Stimulated activated CD8-positive, alpha-beta memory T cell treated with anti-CD3 and anti-CD28 coated beads, Interleukin-15, amount 100 ng/mL, for 48 hours (primary cell): ENCODE measurements at places on chromosomes 13 and 19.

- no peak for DNase-seq
These were observed 45.2 kb upstream of the HMGB1 start for GRCh38 chr13:30510811-30511371.

DNA sequence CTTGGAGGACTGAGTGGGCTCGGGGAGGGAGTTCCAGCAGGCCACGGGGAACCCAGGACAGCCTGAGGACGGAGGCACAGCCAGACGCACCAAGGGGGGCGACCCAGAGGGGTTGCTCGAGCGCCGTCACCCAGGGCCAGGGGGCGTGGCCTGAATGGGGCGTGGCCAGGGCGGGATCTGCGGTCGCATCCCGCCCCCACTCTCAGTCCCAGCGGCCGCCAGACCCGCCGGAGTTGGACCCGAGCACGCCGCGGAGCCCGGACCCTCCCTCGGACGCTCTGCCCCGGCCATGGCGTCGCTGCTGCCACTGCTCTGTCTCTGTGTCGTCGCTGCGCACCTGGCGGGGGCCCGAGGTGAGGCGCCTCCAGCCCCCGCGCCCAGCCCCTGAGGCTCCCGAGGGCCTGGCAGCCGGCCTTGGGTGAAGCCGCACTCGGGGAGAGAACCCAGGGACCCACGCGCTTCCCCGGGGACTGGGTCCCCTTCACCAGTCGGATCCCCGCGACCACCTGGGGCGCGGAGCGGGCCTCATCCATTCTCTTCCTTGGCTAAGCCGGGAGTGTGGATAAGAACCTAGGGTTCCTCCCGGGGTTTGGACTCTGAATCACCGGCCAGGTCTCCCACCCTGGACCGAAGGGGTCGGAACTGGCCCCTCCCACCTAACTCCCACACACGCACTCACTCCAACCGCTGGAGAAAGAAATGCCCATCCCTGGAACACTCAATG, at the start of gene CILP2:
TSS of gene CILP2 (plus strand) at position 205 of the 724 bp plus-strand sequence. CDS start at position 290, 85 bp downstream.
- no peak for DNase-seq

DNA sequence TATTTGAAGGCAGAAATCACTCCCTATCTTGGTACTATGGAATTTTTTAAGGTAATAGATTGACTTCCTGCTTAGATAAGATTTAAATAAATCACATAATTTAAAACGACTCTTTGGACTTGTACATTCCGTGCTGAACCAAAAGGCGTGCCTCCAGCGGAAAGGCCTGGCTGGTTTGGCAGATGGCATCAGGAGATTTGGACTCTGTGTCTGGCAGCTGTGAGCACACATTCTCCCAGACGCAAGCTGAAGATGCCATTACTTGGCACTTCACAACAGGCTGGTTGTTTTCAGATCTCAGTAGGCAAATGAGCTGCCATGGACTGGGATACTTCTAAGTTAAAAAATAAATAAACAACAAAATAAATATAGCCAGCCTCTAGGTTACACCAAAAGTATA, 104.5 kb upstream of the SLC15A1 start:
- no peak for DNase-seq

DNA sequence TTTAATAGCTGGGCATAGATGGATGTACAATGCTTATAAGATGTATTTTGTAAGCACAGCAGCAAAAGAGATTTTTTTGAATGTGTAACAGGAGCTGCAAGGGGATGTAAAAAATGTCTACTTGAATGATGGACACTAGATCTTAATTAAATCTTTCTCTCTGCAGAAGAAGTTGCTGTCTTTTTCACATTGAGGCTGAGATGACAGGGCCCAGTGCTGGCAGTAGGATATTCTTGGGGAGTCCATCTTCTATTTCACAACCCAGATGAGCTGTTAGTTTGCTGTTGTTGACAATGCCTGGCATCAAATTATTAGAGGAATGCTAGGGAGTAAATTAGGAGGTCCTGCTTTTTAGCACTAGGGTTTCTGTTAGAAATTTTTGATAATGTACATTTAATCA, 698.7 kb downstream of the SLITRK5 start:
- no peak for DNase-seq

DNA sequence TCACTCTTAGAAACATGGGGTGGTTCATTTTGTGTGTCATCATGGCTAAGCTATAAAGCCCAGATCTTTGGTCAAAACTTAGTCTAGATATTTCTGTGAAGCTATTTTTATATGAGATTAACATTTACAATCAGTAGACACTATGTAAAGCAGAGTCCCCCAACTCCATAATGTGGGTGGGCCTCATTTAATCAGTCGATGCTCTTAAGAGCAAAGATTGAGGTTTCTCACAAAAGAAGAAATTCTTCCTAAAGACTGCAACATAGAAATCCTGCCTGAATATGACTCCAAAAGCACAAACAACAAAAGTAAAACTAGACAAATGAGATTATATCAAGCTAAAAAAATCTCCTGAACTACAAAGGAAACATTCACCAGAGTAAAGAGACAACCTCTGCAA, 642.2 kb downstream of the DIAPH3 start:
- no peak for DNase-seq

DNA sequence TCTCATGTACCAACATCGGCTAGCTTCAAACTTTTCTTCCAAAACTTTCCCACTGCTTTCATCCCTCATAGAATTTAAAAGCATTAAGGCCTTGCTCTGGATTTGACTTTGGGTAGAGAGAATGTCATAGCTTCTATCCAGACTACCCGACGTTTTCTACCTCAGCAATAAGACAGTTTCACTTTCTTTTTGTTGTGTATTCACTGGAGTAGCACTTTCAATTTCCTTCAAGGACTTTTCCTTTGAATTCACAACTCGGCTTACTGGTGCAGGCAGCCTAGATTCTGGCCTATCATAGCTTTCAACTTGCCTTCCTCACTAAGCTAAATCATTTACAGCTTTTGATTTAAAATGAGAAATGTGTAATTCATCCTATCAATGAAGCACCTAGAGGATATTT, 420.4 kb upstream of the GPC6 start:
- no peak for DNase-seq

DNA sequence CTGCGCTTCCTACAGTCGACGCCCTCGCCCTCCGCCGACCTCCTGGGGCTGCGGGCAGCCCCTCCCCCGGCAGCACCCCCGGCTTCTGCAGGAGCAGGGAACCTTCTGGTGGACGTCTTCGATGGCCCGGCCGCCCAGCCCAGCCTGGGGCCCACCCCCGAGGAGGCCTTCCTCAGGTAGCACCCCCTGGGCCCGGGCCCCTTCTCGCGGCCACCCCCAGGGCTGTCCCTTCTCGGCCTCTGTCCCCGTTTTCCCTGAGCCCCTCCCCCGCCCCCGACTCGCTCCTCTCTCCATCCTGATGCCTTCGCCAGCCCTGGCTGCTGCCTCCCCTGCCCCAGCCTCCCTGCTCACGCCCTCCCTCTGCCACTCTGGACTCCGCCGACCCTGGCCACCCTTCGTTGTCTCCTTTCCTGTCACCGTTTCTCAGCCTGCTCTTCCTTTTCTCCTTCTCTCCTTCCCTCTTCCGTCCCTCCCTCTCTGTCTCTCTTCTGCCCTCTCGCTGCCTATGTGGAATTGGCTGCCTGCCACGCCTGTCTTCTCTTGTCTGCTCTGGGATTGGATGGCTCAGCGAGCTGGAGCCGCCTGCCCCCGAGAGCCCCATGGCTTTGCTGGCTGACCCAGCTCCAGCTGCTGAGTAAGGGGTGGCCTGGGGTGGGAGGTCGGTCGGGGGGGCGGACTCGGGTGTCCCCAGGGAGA, 11.0 kb downstream of the FUZ start:
- DNase-seq: no peak

DNA sequence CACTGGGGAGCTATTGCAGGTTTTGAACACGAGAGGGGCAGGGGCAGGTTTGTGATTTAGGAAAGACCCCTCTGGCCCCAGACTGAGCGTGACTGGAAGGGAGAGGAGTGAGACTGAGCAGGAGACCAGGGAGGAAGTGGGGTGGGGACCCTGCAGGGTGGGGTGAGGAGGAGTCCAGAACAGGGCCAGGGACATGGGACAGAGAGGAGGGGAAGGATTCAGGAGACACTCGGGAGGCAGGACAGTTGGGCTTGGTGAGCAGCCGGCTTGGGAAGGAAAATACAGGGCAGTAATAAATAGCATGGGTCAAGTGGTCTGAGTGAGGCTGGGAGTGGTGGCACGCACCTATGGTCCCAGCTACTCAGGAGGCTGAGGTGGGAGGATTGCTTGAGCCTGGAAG, 9.4 kb downstream of the FOSB start:
- no peak for DNase-seq

- no peak for DNase-seq
These were observed 50.5 kb downstream of the SGCG start for GRCh38 chr13:23231241-23231640.

DNA sequence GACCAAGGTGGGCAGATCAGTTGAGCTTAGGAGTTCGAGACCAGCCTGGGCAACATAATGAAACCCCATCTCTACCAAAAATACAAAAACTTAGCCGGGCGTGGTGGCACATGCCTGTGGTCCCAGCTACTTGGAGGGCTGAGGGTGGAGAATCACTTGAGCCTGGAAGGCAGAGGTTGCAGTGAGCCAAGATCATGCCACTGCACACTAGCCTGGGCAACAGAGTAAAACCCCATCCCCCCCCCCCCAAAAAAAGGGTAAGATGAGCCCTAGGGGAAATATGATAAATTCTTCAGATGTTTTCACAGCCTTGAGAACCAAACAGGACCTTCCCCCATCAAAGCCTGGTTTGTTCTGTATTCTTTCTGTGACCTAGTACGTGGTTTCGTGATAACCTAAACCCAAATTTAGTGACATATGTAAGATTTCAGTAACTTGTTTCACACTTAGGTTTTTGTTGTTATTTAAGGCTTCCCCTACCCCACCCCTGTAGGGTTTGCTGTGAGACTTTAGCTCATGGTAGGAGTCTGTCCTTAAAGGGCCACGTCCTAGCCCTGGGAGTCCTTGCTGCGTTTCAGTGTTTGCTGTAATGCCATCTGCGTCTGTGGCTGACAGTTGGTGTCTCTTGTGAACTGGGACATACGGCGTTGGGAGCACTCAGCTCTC, 49.6 kb downstream of the MYO9B start:
- peak; percentile 26 for DNase-seq

GRCh38 chr13:30880151-30880855, 25.8 kb upstream of the MEDAG start:
- no peak for DNase-seq

- no peak for DNase-seq
These were observed 21.7 kb downstream of the BICRA start for GRCh38 chr19:47630594-47630993.

- DNase-seq: no peak
These were observed 17.7 kb downstream of the STK24 start for GRCh38 chr13:98559169-98559568.

DNA sequence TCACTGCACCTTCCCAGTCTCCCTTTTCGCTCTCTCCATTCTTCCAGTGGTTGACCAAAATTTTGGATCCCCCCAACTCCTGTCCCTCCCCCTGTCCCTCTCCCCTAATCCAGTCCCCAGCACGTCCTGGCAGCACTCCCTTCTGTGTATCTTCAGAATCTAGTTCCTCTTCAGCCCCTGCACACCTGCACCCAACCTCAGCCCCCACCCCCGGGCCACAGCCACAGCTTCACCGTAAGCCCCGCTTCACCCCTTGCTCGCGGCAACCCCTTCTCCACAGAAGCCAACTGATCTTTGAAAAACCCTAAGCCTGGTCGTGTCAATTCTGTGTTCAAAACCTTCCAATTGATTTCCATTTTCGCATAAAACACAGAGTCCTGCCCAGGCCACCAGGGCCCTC, 35.5 kb upstream of the SLC15A1 start:
- DNase-seq: no peak

DNA sequence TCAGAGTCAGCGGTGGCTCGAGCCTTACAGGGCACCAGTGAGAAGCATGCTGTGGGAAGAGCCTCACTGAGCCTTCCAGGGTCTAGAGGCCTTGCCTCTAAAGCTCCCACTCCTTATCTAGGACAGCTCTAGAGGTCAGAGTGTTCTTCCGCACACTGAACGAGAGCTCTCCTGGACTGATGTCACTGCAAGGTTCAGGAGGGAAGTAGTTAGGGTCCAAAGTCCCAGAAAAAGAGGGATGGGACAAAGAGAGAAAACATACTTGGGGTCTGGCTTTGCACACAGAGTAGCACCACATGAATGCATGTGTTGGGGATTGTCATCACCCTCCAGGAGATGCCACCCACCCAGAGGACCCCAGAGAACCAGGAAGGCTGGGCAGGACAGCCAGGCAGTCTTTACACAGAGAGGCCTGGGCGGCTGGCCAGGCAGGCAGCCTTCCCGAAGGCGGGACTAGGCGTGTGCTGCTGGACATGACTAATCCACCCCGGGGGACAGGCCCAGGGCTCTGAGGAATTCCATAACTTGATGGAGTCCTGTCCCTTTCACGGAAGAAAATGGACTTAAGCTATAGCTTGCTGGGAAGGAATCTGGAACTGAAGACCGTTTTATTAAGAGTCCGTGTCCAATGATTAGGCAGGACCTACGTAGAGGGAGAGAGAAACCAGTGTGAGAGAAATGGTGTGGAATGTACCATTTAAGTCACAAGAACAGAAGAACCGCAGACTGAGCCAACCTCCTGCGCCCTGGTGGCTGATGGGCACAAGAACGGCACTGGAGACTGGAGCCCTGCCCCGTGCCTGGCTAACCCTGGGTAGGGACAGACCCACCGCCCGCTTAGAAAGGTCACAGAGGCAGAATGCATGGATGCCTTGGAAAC, 16.6 kb upstream of the EPHX3 start:
- no peak for DNase-seq

- DNase-seq: no peak
These were observed 53.2 kb downstream of the EPS15L1 start for GRCh38 chr19:16418597-16418962.

DNA sequence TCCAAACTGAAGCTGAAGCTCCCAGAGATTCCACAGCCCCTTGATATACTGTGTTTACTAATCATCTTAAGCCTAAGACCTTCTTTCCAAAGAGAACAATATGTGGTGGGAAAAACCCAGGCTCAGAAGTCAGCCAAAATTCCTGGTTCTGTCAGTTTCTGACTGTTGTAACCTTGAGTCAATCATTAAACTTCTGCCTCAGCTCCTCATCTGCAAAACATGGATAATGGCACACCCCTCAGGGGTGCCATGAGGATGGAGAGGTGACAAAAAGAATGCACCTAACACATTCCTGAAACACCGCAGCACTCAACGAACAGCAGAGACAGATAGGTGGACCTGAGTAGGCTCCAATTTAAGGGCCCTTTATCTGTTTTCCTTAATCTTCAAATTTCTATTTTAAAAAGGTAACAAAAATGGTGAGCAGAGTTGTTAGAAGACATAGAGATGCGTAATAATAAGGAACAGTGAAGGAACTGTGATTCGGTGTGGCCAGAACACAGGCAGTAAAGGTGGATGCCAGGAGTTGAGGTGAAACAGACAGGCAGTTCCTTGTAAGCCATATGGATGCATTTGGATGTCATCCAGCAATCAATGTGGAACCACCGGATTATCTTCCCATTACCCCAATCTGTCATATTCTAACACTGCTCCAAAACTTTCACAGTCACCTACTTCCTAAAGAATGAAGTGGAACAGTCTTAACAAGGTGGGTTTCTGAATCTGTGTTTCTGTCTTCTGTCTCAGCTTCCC, 56.6 kb upstream of the DOCK9 start:
- no peak for DNase-seq

DNA sequence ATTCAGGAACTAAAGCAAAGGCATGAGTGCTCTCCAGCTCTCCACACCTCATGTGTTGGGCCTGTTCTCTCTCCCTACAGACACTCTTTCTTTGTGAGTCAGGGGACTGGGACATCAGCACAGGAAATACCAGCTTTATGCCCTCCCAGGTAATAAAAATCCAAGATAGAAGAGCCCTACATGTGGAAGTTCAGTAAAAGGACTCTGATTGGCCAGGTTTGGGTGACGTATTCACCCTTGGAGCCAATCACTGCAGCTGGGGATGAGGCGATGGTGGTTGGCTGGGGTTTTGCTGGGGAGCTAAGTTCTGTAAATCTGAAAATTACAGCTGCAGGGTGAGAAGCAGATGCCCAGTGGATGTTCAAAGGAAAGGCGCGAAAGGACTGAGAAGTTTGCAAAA, 32.5 kb downstream of the CCDC70 start:
- DNase-seq: no peak
